ENCODE measurements at places on chromosomes 7 and 10.

DNA sequence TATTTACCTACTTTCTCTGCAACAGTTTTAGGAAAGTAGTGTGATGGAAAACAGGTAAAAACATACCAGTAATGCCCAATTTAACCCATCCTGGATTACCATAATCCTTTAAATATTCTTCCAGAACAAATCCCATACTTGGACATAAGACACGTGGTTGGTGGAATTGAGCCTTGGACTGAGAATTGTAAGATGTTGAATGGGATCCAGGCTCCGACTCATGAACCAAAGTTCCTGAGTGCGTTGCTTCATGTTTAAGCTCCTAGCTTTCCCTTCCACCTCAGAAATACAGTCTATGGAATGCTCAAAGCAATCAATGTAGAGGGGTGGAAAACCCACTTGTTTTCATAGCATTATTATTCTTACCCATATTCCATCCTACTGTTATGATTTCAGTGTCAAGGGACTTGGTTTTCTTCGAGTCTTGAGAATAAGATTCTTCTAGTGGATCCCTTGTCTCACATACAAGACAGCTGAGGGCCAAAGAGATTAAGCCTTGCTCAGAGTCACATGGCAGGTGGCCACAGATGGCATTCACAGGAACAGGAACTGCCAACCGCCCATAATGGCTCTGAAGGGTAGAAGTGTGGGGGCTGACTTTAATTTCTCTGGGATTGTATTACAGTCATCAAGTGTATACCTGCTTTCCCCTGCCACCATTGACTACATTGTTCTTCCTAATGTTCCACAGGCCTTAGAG is 171.2 kb downstream of the GFRA1 start:
- no peak for DNase-seq

DNA sequence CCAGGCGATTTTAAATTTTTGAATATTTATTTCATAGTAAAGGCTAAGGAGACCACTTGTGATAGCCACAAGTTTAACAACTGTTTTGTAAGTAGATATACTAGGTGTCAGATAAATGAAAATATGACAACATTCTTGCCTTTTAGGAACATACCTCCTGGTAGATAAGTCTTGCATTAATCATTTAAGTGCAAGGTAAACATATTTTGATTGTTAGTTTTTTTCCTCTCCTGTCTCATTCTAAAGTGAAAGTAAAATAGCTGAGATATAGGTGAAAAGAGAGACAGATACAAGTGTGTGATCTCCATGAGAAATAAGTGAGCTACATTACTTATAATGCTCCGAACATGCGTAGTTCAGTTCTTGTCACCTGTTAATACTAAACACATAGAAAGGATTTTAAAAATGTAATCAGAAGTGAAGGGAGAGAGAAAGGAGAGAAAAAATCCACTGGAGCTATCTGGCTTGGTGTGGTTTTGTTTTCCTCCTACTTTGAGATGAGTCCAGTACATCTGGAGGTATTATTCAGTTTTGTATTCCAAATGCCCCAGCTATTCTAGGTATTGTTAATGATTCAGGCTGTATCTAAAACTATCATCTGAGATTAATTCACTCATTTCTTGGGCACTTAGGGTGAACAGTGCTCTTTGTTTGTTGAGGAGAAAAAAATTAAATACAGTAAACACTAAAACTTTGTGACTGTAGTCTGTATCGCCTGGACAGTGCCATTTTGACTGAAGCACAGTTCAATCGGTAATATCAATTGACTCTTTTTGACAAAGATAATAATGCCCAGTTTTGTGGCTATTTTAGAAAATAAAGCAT is 21.2 kb downstream of the GLCCI1 start:
- DNase-seq = no peak

DNA sequence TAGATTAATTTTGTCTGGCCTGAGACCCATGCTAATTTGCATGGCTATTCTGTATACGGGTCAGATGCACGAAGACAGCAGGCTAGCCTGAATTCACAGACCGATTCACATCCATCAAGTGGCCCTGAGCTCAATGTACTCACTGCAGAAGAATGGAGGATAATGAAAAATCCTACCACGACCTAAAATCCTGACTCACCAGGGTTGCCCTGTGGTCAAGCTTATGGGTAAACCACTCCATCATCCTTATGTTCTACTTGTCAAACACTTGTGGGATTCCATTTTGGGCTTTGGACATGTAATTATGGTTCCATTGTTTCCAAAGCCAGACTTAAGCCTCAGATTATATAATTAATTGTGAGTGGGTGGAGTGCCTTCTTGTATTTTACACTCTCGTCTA is 110.4 kb upstream of the ZNF438 start:
- no peak for DNase-seq

GRCh38 chr10:106317554-106317953 is 847.0 kb downstream of the SORCS1 start:
- no peak for DNase-seq

DNA sequence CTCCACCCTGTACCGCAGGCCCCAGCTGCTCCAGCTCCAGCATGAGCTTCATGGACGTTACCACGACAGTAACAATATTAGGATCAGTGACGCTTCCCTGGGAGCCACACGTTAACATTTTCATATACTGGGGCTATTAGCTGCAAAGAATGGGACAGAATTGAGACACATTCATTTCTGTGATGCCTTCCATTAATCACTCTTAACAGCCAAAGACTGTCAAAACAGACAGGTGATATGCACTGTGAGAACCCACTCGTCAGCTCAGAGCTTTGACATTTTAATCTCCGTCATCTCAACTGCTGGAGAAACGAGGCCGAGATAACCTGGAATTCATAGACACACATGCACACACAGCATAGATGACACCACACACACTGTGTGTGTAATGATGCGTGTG is 408.4 kb upstream of the SHH start:
- no peak for DNase-seq
